ENCODE measurements at places on chromosomes 12 and 14.
A peak's percentile ranks its signal among the peaks of the same experiment; 100 is the strongest.

DNA sequence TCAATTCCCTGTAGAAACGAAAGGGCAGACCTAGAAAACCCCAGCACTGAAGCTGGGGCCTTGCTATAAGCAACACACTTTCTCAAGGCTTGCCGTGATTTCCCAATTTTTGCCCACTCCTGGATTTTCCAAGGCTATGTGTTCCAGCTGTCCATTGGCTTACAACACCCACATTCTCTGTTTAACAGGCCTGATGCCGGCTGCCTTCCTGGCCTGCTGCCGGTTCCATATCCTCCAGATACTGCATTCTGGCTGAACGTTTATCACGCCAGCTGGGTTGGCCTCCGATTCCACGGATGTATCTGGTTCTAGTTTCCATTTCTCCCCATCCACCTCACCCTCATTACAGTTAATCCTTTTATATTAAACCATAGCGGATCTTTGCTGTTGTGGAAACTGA lies 2.0 kb upstream of the PCNX1 start:
- DNase-seq: peak; percentile 90

- DNase-seq: no peak
Observed at GRCh38 chr12:18595412-18595811, 142.4 kb downstream of the PLCZ1 start.

DNA sequence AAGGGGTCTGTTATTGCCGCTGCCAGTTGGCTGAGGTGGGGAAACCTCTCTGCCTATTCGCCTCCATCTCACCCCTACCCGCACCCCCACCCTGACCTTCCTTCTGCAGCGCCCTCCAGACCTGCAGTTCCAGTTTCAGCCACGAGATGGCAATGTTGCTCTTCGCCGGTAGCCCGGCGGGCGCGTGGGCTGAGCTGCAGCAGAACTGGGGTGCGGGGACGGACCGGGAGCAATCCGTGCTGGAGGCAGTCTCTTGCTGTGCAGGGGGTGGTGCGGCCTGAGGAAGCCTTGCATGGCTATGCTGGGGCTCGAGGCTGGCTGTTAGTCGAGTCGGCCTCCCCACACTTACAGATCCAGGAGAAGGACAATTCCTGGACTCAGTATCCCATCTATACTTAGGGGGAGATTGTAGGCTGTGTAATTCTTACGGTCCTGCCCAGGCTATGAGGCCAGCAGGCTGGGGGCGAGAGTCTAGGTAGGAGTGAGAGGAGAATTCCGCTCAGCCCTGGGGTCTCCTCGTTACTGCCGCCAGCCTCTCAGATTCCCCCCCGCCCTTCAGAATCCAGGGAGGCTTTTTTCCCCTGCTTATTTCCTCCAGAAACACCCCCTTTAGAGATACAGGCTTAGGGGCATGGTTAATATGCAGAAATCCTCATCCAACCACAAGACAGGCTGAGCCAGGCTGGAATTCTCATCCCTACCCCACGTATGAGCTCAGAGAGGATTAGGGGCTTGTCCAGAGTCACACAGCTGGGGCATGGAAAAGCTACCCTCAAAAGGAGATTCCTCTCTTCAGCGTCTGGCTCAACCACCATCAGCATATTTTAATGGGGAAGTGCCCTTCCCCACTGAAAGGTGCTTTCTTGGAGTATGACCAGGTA lies 118.2 kb downstream of the AACS start:
- DNase-seq: peak; percentile 42

- DNase-seq: no peak
Observed at GRCh38 chr12:45852508-45852907, 123.0 kb downstream of the ARID2 start.

- no peak for DNase-seq
Observed at GRCh38 chr14:70901269-70901668, 6.0 kb upstream of the PCNX1 start.

DNA sequence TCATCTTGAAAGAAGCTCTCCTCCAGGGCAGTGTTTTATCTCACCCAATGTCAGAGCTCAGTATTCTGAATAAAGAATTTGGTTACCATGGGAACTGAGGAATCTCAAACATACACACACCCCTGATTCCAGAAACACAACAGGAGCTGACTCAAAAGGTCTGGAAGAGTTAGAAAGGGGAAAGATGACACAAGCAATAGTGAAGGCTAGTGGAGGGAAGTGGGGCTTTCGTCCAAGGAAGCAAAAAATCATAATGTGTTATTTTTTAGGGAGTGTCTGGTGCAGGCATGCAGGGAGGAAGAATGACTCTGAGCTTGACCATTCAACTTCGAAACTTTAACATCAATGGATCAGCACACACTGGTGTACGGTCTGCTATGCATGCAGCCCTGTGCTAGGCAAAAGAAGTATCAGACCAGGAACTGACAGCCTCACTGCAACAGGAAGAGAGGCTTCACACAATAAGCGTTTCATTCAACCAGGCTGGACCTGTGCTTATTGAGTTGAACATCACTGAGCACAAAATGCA lies 20.3 kb downstream of the HEBP1 start:
- peak; percentile 84 for DNase-seq

DNA sequence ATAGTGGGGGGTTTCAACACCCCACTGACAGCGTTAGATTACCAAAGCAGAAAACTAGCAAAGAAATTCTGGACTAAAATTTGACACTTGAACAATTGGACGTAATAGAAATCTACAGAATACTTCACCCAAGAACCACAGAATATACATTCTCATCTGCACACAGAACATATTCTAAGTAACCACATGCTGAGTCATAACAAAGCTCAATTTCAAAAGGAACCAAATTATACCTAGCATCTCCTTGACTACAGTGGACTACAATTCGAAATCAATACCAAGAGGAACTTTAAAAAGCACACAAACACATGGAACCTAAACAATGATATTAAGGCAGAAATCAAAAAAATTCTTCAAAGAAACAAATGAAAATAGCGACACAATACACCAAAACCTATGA lies 871.6 kb upstream of the MDGA2 start:
- DNase-seq: no peak

- no peak for DNase-seq
Observed at GRCh38 chr14:22588526-22589095, 413 bp downstream of the DAD1 start.

DNA sequence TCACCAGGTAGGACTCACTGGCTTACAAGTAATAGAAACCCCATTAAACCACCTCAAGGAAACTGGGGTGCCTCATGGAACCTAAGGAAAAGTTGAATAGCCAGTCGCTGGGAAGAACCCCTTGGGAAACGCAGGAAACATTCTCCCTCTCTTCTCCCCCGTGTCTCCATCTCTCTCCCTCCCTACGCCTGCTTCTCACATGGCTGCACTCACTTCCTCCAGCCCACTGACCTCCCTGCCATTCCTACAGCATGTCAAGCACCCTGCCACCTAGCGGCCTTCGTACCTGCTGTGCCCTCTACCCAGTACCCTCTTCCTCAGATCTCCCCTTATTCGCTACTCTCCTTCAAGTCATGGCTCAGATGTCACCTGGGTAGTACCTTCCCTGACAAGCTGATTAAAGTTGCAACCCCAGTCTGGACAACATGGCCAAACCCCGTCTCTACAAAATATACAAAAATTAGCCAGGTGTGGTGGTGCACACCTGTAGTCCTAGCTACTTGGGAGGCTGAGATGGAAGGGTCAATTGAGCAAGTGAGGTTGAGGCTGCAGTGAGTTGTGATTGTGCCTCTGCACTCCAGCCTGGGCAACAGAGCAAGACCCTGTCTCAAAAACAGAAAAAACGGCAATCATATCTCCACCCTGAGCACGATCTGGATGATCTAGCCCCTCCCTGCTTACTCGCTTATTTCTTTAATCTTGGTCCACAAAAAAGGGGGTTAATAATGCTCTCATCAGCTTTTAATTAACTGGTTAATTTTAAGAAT lies 6.4 kb upstream of the DTX1 start:
- DNase-seq: no peak

GRCh38 chr12:65823513-65824375 lies 539 bp upstream of the HMGA2 start:
- DNase-seq: no peak

- no peak for DNase-seq
Observed at GRCh38 chr12:95549392-95550084, 1.7 kb downstream of the USP44 start.

DNA sequence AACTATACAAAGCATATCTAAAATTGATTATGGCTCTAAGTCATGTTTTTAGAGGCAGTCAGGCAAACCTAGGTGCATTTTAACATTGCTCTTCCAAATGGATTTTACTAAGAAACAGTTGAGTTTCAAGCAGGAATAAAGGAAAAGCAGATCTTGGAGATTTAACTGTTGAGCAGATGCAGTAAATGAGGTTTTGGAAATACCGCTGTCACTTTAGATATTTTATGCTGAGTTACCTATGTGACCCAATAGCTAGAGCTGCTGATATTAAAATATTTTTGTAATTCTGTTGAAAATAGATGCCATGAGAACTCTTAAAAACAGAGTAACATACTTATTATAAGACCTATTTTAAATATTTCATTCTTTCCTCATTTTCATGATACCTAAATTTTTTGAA lies 181.4 kb downstream of the SYT1 start:
- no peak for DNase-seq

GRCh38 chr12:65343801-65344200 lies 65.3 kb downstream of the MSRB3 start:
- DNase-seq: no peak

- DNase-seq: no peak
Observed at GRCh38 chr12:39846304-39846703, 226.7 kb upstream of the ABCD2 start.

All from AG04450 (cell line).